ENCODE measurements at places on chromosomes 7 and 10.
A peak's percentile ranks its signal among the peaks of the same experiment; 100 is the strongest.

- peak; percentile 51 for DNase-seq
Observed at GRCh38 chr7:56092789-56093531, at the start of gene PHKG1. PHKG1 (minus strand) TSS chr7:56092952; CDS start chr7:56088941, 4,011 bp downstream.

DNA sequence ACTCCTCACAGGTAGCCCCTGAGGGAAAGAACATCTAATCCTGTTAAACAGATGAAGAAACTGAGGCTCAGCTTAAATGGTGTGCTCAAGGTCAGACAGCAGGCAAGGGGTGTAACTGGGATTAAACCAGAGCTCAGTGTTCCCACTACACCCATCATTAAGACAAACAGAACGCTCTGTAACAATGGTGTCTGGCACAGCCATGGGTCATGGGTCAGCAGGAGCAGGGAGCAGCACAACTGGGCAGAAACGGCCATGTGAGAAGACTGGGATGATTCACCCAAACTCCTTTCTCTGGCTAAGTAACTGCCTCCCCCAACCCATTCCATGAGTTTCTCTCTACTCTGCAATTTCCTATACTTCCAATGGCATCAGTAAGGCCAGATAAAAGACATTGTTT is 85.5 kb upstream of the PDE1C start:
- no peak for DNase-seq

- no peak for DNase-seq
Observed at GRCh38 chr10:120051671-120052070, 159.1 kb downstream of the SEC23IP start.

- no peak for DNase-seq
Observed at GRCh38 chr7:76073335-76073990, 25.6 kb downstream of the MDH2 start.

- no peak for DNase-seq
Observed at GRCh38 chr7:148701414-148701813, 2.7 kb downstream of the CUL1 start.

DNA sequence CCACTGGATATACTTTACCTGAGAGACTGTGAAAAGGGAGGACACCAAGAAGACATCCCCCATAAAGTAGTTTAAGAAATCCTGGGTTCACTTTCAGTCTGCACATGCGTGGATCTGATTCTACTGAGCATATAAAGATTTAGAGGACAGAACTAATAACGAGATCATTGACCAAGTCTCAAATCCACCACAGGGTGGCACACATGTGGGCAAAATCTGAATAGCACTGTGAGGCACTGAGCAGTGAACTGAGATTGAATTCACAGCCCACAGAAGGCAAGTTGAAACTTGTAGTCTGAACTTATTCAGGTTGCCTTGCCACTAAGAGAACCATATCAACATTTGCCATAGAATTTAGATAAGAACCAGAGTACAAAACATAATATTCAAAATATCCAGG is 818.6 kb downstream of the GRID1 start:
- DNase-seq = peak; percentile 65

DNA sequence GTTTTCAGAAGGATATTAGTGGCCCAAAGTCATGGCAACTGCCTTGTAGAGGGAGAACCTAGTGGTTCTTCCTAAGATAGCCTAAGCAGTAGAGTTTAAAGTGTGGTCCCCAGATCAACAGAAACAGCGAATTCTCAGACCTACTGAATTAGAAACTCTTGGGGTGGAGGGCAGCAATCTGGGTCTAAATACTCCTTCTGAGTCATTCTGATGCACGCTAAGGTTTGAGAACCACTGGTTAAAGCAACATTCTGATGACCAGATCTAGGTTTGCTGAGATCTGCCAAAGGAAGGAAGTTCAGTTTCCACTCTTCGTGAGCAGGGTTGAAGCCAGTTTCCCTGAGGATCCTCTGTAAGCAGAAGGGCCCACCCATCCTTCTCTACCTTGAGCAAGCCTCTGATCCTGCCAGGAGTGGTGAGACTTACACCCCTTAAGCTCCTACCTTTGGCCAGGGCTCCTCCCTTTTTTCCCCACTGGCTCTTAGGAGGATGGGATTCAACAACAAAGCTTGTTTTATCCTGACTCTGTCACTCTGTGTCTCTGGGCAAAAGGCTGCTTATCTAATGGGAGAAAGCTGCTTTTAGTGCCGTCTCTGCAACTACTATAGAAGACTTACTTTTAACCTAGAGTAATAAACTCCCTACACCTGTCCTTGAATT is 26.8 kb upstream of the TRUB1 start:
- DNase-seq = no peak
